ENCODE measurements at places on chromosomes 11 and 22.

DNA sequence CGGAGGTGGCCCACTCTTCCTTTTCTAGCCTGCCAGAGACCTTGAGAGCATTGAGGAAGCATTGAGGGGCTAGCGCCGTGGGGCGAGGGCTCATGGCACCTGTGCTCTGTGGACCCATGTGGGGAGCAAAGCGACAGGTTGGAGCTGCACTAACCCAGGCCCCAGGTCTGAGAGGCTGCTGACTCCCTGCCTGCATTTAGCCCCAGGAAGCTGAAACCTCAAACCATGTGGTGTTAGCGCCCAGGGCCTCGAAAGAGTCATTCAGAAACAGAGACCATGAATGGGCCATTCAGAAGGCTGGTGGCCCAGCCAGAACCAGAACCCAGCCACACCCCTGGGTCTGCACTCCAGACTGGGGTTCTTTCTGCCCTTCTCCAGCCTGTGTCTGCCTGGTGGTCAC, 88.6 kb downstream of the BCR start:
- DNase-seq, result no peak

DNA sequence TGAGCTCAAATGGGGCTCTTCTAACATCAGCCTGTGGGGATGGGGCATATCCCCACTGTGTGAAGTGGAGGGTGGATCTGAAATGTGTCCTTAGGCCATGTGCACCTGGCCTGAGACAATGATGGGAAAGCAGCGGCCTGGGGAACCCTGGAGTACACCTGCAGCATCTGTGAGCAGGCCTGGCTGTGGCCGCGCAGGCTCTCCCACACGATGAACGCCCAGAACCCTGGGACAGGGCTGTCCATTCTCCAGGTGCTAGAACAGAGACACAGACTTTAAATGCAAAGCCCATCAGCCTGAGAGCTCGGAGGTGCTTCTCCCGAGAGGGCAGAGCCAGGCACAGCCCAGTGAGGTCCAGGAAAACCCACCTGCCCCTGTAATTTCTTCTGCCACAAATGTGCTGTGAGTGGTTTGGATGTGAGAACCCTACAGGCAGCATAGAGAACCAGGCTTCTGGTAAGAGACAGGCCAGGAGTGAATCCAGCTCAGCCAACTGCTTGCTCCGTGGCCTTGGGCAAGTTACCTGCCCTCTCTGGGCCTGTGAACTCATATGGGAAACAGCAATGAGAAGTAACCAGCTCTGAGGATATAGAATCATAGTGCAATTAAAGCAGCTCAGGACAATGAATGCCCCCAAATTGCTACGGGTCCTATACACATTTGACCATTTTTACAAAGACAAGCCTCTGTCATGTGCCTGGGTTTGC, 167.9 kb downstream of the SHANK2 start:
- no peak for DNase-seq

GRCh38 chr11:93033093-93033492, 63.6 kb downstream of the MTNR1B start:
- no peak for DNase-seq

DNA sequence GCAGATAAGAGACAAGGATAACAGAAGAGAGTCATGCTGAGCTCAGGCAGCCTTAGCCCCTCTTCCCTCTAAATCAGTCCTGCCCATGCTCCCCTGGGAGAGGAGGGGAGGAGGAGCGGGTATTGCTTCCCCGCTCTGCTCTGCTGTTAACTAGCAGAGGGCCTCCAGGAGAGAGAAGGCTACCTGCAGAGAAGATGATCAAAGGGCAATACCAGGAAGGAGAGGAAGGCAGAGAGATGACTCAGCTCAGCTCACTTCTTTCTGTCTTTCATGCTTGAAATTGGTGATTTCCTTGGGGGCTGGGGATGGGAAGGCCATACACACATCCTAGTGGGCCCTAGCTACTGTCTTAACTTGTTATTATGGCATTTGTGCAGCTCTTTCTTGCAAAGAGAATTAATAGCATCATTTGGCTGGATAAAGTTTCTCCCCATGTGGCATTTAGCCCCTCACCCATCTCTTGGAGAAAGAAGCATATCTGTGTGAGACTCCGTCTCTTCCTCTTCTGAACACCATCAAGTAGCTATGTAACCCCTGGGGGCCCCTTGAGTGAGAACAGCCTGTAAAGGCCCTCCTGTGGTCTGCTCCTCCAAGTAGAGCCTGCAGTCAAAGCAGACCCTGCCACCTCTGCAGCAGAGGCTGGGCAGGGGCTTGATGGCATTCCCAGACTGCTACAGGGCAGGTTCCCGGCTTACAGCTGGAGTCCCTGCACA, 33.4 kb upstream of the AMOTL1 start:
- DNase-seq, result no peak

DNA sequence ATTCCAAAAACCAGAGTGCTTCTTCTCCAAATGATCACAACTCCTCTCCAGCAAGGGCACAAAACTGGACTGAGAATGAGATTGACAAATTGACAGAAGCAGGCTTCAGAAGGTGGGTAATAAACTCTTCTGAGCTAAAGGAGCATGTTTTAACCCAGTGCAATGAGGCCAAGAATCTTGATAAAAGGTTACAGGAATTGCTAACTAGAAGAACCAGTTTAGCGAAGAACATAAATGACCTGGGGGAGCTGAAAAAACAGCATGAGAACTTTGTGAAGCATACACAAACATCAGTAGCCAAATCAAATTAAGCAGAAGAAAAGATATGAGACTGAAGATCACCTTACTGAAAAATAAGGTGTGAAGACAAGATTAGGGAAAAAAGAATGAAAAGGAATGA, 15.5 kb downstream of the OR52M1 start:
- no peak for DNase-seq

DNA sequence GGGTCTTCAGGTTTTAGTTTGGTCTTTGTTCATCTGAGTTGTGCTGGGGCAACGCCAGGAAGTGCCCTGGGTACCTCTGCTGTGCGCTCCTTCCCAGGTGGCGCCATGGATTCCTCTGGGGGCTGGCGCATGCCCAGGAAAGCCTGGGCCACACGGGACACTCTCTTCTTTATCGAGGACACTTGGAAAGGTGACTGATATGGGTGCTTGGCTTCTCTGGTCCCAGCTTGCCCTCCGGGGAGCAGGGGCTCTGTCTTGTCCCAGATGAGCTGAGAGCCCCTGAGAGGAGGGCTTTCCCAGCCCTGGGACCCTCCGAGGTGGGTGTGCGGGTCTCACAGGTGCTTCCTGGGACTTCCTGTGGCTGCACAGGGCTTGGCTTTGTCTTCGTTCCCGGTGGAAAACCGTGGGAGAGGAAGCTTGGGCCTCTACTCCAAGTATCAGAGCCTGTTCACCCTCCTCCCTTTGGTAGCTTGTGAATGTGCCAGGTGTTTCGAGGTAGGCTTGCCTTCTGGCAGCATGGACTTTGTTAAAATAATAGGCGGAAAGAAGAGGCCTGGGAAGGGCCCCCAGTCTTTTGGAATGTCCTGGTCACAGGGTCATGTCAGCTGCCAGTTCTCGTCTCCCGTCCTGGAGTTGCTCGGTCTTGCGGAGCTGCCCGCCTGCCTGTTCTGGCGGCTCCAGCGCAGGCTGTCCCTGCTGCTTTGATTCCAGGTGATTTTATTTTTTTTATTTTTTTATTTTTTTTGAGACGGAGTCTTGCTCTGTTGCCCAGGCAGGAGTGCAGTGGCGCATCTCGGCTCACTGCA, 10.1 kb upstream of the NEAT1 start:
- DNase-seq, result no peak

DNA sequence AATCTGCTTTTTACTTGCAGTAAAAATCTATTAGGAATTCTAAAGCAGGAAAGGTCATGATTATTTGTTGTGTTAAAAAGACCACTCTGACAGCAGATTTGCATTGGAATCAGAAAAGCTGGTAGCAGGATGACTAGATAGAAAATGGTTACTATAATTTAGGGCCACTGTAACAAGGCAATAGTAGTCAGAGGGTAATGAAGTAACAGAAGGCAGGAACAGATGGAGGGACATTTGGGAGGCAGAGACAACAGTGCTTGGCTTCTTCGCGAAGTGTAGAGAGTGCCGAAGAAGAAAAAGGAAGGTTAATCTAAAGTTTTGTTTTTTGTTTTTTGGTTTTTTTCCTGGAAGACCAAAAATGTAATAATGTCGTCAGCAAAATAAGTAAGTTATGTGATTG, 129.8 kb upstream of the SLC5A12 start:
- no peak for DNase-seq

GRCh38 chr22:46064966-46065666, 85.2 kb upstream of the PPARA start:
- DNase-seq, result no peak

GRCh38 chr11:41306431-41306830, 153.0 kb downstream of the LRRC4C start:
- no peak for DNase-seq

GRCh38 chr11:64448599-64449380, 89.8 kb downstream of the RPS6KA4 start:
- peak; percentile 71 for DNase-seq

DNA sequence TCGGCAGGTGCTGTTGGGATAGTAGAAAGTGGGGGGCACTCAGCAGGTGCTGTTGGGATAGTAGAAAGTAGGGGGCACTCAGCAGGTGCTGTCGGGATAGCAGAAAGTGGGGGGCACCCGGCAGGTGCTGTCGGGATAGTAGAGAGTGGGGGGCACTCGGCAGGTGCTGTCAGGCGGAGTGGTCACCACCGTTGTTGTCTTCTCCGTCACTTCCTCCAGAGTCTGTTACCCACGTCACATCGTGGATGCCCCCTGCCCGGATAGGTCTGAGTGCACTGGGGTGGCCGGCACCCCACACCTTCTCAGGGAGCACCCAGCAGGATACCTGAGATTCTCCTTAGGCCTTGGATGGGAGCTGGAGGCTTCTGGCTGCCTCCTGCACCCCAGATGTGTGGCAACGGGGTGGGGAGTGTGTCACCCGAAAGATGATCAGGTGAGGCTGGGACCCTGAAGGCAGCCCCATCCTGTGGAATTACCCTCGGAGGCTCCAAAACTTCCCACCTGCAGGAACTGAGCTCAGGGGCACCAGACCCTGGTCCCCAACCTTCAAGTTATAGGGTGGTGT, 24.1 kb upstream of the KRTAP5-7 start:
- no peak for DNase-seq

DNA sequence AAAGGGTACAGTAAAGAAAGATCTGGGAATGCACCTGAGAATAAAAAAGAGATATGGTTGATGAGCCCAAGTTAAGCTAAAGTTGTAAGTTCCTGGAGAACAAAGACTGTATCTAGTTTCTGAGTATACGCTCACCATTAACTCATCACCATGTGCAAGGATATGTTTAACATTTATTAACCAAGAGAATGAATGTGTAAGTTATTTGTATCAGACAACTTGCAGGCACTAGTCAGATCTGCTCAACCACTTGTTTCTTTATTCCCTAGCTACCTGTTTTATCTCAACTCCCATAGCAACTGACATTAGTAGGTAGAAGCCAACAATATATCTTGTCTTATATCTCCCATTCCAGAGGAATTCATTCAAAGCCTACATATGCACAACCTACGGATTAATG, 74.9 kb upstream of the KCNA4 start:
- no peak for DNase-seq

GRCh38 chr11:95066716-95067038, at the start of gene SRSF8:
Gene SRSF8 (plus strand): TSS chr11:95066919. CDS start chr11:95067227, 308 bp downstream.
- DNase-seq, result no peak

DNA sequence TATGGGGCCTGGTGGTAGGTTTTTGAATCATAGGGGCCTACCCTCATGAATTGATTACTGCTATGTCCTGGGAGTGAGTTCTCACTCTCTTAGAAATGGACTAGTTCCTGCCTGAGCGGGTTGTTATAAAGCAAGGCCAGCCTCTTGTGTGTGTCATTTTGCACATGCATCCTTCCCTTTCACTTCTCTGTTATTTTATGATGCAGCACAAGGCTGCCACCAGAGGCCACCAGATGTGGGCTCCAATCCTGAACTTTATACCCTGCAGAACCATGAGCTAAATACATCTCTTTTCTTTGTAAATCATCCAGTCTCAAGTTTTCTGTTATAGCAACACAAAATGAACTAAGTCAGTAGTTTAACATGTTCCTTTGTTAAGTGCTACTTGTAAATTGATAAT, 251.4 kb downstream of the BLID start:
- DNase-seq, result no peak

All from activated naive CD4-positive, alpha-beta T cell treated with Interleukin-2 at 50 U/mL for 16 hours (primary cell).